Activated T-cell treated with anti-CD3 and anti-CD28 coated beads, Interleukin-2, amount 50 U/mL, for 24 hours (primary cell): ENCODE measurements at places on chromosomes 4 and X.
A peak's percentile ranks its signal among the peaks of the same experiment; 100 is the strongest.

GRCh38 chr4:147923854-147924253 is 192.0 kb downstream of the ARHGAP10 start:
- H3K27ac ChIP-seq: no peak overlapping the region
- H3K4me3 ChIP-seq: no peak overlapping the region
- H3K36me3 ChIP-seq: peaks cover 3% of the 10 kb centered on the region
- DNase-seq: no peak
- no peaks in the 10 kb centered on the region for H3K27me3 ChIP-seq

- H3K27ac ChIP-seq: no peak overlapping the region
- no peaks in the 10 kb centered on the region for H3K36me3 ChIP-seq
- H3K4me1 ChIP-seq: no peaks in the 10 kb centered on the region
- peaks cover 3% of the 10 kb centered on the region for H3K27me3 ChIP-seq
- no peak for DNase-seq
These were observed 503.0 kb upstream of the DIAPH2 start for GRCh38 chrX:96181605-96182004.

DNA sequence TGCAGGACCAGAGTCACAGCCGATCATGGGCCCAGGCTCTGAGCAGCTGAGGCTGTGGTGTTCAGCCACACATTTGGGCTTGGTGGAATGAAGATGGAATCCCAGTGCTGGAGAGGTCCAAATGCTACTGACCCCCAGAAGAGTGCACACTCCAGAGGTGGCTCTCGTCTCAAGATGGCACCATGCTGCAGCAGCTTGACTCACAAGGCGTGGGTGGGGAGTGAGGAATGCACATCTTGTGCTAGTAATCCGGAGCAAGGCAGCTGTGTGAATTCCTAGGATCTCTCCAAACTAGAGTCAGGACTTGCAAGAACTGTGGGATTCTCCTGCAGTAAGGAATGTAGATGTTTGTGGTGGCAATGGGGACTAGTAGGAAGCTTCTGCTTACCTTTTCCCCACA is 28.7 kb downstream of the RAB28 start:
- H3K4me3 ChIP-seq: no peak overlapping the region
- H3K27me3 ChIP-seq: no peaks in the 10 kb centered on the region
- H3K36me3 ChIP-seq: peaks cover 60% of the 10 kb centered on the region

GRCh38 chr4:104493081-104493831 is 1.4 kb downstream of the CXXC4 start:
- H3K4me1 ChIP-seq: peaks cover 42% of the 10 kb centered on the region
- no peak overlapping the region for H3K27ac ChIP-seq
- DNase-seq: no peak

DNA sequence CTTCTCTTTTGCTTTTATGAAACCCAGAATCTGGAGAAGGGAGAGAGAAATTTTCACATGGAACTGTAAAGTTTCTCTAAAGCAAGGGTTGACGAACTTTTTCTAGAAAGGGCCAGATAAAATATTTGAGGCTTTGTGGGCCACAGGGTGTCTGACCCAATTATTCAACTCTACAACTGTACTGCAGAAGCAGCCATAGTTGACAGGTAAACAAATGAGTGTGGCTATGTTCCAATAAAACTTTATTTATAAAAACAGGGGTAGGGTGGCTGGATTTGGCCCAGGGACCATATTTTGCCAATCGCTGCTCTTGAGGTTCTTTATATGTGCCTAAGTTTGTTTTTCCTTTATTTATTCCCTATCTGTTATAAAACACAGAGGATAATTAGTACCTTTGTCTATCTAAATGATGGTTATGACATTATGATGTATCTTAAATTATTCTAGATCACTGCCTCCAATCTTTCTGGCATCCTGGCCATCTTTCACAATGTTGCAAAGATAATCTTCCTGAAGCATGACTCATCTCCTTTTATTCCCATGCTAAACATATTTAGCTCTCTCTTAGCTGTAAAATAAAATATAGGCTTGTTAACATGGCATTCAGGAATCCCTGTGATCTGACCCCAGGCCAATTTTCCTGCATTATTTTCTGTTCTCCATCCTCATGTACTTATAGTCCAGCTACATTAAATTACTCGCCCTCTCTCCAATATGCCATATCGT is 106.8 kb upstream of the CBLL2 start:
- H3K36me3 ChIP-seq: no peaks in the 10 kb centered on the region
- peaks cover 47% of the 10 kb centered on the region for H3K27me3 ChIP-seq
- no peaks in the 10 kb centered on the region for H3K4me1 ChIP-seq
- no peak for DNase-seq

DNA sequence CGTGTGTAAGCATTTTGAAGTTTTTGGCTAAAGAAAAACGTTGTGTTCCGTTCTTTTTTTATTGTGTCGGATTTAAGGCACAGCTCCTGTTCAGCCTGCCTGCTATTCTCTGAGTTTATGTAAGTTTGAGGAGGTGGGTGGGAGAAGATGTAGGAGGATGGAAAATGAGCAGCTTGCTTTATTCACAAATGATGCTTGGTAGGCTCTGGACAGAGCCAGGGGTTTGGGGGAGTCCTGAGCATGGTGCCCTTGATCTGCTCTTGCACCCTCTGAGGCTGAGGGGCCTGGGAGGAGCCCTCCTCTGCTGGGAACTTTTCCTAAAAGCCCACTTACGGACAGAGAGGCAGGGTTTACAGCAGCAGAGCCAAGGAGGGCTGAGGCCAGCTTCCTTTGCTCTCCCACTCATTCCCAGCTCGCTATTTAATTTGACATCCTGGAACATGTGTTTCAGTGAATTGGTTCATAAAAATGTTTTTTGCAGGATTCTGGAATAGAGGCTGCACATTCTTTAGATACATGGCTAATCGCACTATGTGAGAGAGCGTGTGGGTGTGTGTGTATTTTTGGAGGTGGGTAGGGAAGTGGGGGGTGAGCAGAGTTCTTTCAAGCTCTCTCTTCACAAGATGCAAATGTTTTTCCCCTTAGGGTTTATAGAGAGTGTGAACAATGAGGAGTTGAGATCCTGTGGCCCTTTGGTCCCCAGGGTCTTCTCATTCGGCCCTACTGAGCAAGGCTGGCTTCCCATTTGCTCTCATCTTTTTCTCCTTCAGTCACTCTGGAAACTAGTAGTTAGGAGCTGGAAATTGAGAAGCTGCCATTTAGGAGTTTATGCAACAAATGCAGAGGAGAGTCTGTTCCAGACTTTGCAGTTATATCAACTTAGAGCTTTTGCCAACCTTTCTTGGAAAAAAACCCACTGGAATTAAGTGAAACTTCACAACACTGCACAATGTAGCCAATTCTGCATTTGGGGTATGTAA is 32.1 kb downstream of the TMEM131L start:
- peak overlapping the region; percentile 99 for H3K27ac ChIP-seq
- DNase-seq: no peak
- H3K4me1 ChIP-seq: peaks cover 94% of the 10 kb centered on the region
- no peaks in the 10 kb centered on the region for H3K27me3 ChIP-seq
- H3K4me3 ChIP-seq: peak overlapping the region; percentile 74
- peaks cover 61% of the 10 kb centered on the region for H3K36me3 ChIP-seq

DNA sequence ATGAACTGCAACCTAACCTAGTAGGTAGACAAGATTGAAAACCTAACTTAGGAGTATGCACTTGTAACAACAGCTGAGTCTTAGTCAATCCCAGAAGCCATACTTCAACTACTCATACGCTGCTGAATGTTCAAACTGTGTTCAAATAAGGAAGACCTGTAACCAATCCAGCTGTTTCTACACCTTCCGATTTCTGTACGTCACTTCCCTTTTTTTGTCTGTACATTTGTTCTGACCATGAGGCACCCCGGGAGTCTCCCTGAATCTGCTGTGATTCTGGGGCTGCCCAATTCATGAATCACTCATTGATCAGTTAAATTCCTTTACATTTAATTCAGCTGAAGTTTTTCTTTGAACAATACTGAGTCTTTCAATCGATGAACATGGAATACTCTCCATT is 89.5 kb downstream of the BMP3 start:
- DNase-seq: no peak
- H3K4me1 ChIP-seq: no peaks in the 10 kb centered on the region
- no peaks in the 10 kb centered on the region for H3K27me3 ChIP-seq
- no peak overlapping the region for H3K27ac ChIP-seq
- H3K4me3 ChIP-seq: no peak overlapping the region
- no peaks in the 10 kb centered on the region for H3K36me3 ChIP-seq

DNA sequence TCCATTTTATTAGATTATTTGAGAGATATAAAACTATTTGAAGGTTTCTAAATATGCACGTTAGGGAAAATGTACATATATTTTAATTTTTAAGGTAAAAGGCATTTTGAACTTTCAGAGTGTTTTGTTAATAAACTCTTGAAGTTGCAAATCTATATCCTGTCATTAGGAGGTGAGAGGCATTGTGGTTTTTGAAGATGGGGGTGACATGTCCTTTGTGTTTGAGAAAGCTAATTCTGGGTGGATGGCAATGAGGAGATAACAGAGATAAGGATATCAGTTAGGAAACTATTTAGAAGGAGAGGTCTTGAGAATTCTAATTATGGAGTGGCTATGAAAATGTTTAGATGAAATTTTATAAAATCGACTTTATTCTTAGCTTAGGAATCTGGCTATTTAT is 6.1 kb downstream of the STIM2 start:
- peaks cover 82% of the 10 kb centered on the region for H3K4me1 ChIP-seq
- no peaks in the 10 kb centered on the region for H3K27me3 ChIP-seq
- no peak overlapping the region for H3K4me3 ChIP-seq
- H3K36me3 ChIP-seq: peaks cover 7% of the 10 kb centered on the region
- no peak for DNase-seq
- H3K27ac ChIP-seq: peak overlapping the region; percentile 9

- DNase-seq: no peak
- no peaks in the 10 kb centered on the region for H3K27me3 ChIP-seq
- H3K4me3 ChIP-seq: no peak overlapping the region
- no peaks in the 10 kb centered on the region for H3K4me1 ChIP-seq
- H3K27ac ChIP-seq: no peak overlapping the region
These were observed 474.2 kb upstream of the GRID2 start for GRCh38 chr4:91829531-91829930.

- H3K27ac ChIP-seq: no peak overlapping the region
- no peaks in the 10 kb centered on the region for H3K36me3 ChIP-seq
- H3K27me3 ChIP-seq: no peaks in the 10 kb centered on the region
- no peaks in the 10 kb centered on the region for H3K4me1 ChIP-seq
- no peak for DNase-seq
- H3K4me3 ChIP-seq: no peak overlapping the region
These were observed 215.9 kb downstream of the MID1 start for GRCh38 chrX:10404436-10404835.

- H3K27ac ChIP-seq: no peak overlapping the region
- no peaks in the 10 kb centered on the region for H3K36me3 ChIP-seq
These were observed 331.9 kb upstream of the SFRP2 start for GRCh38 chr4:154120690-154121345.

GRCh38 chr4:166432842-166433241 is 559.8 kb downstream of the TLL1 start:
- no peaks in the 10 kb centered on the region for H3K4me1 ChIP-seq
- no peaks in the 10 kb centered on the region for H3K27me3 ChIP-seq
- H3K27ac ChIP-seq: no peak overlapping the region
- DNase-seq: no peak

GRCh38 chr4:8694226-8694625 is 101.7 kb downstream of the CPZ start:
- DNase-seq: no peak
- H3K4me3 ChIP-seq: no peak overlapping the region
- H3K27me3 ChIP-seq: peaks cover 6% of the 10 kb centered on the region
- no peaks in the 10 kb centered on the region for H3K4me1 ChIP-seq
- H3K36me3 ChIP-seq: no peaks in the 10 kb centered on the region

DNA sequence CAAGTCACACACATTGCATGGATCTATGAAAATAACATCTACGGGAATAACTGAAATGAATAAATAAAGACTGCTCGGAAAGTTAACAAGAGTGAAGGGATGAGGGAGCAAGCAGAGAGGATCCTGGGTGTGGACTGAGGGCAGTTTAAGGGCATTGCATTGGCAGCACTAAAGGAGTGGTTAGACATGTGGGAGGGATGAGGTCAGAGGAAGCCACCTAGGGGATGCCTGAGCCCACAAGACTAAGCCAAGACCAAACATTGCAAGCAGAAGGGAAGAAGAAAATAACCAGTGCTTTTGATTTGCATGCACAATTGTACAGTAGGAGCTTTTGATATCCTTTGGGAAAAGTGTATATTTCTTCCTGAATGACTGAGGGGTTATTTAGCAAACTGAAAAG is 106.1 kb downstream of the MSL3 start:
- H3K27ac ChIP-seq: no peak overlapping the region
- H3K27me3 ChIP-seq: peaks cover 5% of the 10 kb centered on the region
- H3K4me1 ChIP-seq: no peaks in the 10 kb centered on the region
- no peak overlapping the region for H3K4me3 ChIP-seq
- no peak for DNase-seq

DNA sequence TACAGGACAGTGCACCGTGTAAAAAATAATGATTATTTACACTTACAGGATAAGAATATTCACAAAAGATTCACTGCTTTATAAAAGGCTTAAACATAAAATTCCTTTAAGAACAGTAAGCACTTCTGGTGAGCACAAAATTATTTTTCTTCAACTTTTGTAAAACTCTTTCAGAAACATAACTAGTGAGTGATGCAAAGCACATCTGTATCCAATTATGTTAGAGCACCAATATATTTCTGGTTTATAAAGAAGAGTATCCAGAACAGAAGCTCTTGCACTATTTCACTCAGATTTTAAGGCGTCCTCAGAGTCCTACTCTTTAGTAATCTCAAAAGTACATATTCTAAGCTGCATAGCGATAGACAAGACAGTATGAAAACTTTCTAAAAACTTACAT is 276.0 kb downstream of the C4orf33 start:
- no peaks in the 10 kb centered on the region for H3K36me3 ChIP-seq
- DNase-seq: no peak
- no peak overlapping the region for H3K4me3 ChIP-seq
- no peak overlapping the region for H3K27ac ChIP-seq

DNA sequence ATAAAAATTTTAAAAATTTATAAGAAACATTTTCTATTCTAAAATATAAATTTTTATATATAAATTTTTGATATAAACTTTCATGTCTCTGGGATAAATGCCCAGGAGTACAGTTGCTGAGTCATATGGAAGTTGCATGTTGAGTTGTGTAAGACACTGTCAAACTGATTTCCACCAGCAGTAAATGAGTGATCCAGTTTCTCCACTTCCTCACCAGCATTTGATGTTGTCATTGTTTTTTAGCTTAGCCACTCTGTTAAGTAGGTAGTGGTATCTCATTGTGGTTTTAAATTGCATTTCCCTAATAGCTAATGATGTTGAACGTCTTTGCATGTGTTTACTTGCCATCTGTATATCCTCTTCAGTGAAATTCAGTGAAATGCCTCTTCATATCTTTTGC is 66.5 kb downstream of the MAMLD1 start:
- H3K27me3 ChIP-seq: peaks cover 12% of the 10 kb centered on the region
- H3K27ac ChIP-seq: no peak overlapping the region
- no peak overlapping the region for H3K4me3 ChIP-seq
- H3K36me3 ChIP-seq: no peaks in the 10 kb centered on the region

GRCh38 chr4:21320034-21320433 is 619.8 kb downstream of the PACRGL start:
- H3K36me3 ChIP-seq: no peaks in the 10 kb centered on the region
- no peaks in the 10 kb centered on the region for H3K4me1 ChIP-seq
- no peaks in the 10 kb centered on the region for H3K27me3 ChIP-seq
- no peak overlapping the region for H3K4me3 ChIP-seq
- no peak overlapping the region for H3K27ac ChIP-seq

- no peak for DNase-seq
- H3K36me3 ChIP-seq: no peaks in the 10 kb centered on the region
- no peaks in the 10 kb centered on the region for H3K4me1 ChIP-seq
- H3K27me3 ChIP-seq: peaks cover 8% of the 10 kb centered on the region
These were observed 95.8 kb upstream of the TET2 start for GRCh38 chr4:105050896-105051295.

GRCh38 chr4:61318431-61318830 is 118.3 kb downstream of the ADGRL3 start:
- H3K27ac ChIP-seq: no peak overlapping the region
- no peaks in the 10 kb centered on the region for H3K27me3 ChIP-seq
- H3K4me1 ChIP-seq: no peaks in the 10 kb centered on the region
- H3K36me3 ChIP-seq: no peaks in the 10 kb centered on the region
- DNase-seq: no peak
